ENCODE measurements at places on chromosomes 4 and X. TPM values are rescaled to one million over a fixed set of nuclear protein-coding genes. Genes with fewer than 3 reads are reported as not detected.

NMU gene
- 4.7 TPM for total RNA-seq

CFP gene
- total RNA-seq = under 0.01 TPM

CFI gene
- total RNA-seq = not detected

NDNF gene
- total RNA-seq = under 0.01 TPM
